ENCODE measurements at places on chromosomes 16 and 17. TPM values are rescaled to one million over a fixed set of nuclear protein-coding genes. Genes with fewer than 3 reads are reported as not detected.

DNA sequence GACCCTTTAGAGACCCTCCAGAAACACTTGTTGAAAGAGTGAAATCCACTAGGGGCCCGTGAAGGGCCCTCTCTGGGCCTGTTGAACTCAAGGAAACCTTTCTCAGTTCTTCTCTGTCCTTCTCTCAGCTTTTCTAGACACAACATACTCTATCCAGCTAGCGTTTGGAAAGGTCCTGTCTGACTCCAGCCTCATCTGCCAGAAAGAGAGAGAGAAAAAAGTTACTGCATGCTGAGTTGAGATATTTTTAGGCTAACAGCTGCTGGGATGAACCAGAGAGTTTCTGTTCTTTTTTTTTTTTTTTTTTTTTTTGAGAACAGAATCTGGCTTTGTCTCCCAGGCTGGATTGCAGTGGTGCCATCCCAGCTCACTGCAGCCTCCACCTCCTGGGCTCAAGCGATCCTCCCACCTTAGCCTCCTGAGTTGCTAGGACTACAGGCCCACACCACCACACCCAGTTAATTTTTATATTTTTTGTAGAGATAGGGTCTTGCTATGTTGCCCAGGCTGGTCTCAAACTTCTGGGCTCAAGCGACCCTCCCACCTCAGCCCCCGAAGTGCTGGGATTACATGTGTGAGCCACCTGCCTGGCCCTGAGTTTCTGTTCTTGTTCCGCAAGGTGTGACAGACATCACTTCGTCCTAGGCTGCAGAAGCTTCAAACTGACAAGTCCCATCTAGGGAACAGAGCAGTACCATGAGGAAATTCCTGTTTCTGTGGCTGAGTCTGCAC is 14.9 kb upstream of the TEX2 start:
- DNase-seq: no peak

ZSCAN10 gene
- polyA plus RNA-seq: 314 TPM

DNA sequence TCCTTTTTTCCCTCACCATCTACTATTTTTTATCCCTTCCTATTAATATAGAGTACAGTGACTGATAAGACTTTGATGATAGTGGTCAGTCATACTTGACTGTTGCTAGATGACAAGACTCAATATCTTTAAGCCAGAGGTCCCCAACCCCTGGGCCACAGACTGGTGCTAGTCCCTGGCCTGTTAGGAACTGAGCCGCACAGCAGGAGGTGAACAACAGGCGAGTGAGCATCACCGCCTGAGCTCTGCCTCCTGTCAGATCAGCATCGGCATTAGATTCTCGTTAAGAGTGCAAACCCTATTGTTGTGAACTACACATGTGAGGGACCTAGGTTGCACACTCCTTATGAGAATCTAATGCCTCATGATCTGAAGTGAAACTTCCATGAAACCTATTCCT is 341.3 kb downstream of the BCAS3 start:
- DNase-seq: no peak

MYO15A gene
- 5.5 TPM for polyA plus RNA-seq

GRCh38 chr16:87849419-87850008 is 19.8 kb downstream of the SLC7A5 start:
- DNase-seq: no peak

- DNase-seq: no peak
These were observed 5.9 kb downstream of the RANBP10 start for GRCh38 chr16:67800338-67800926.

DNA sequence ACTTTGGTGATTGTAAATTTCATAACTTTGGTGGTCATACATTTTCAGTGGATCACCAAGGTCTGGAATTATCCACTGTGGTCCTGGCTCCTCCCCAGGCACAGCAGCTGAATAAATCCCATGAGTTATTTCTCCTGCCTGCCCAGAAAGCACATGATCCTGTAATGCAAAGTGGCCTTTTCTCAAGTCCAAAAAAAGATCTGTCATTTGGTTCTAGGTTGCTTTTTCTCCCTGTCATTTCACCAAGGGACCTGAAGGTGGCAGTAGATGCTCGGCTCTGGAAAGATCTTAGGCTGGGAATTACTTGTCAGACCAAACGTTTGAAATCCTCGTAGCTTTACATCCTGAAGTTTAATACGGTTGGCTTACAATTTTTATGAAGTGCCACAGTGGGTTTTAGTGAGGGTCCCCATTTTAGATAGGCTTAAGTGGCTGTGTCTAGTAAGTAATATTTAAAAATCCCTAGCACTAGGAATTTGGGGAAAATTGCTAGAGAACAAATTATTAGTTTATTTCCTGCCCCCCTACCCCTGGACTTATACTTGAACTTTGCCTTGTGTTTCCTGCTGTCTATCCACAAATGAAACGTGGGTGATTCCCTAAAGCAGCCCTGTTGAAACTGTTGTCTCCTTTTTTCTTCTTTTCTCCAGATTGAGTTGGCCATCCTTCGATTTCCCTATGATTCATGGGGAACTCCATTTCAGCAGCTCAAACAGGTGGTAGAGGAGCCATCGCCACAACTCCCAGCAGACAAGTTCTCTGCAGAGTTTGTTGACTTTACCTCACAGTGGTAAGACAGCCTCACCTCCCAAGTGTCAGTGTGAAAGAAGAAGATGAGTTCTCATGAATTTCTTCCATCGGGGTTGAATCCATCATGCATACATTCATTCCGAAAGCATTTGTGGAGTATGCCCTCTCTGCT is 111.7 kb downstream of the MAP2K6 start:
- DNase-seq: peak; percentile 13
